ENCODE measurements at places on chromosomes 7 and 10.

DNA sequence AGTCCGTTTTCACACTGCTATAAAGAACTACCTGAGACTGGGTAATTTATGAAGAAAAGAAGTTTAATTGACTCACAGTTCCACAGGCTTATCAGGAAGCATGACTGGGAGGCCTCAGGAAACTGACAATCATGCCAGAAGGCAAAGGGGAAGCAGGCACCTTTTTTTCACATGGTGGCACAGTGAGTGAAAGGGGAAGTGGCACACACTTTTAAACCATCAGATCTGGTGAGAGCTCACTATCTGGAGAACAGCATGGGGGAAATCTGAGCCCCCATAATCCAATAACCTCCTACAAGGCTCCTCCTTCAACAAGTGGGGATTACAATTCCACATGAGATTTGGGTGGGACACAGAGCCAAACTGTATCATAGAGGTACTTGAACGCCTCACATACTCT, 30.0 kb downstream of the AGR3 start:
- no peak for DNase-seq

DNA sequence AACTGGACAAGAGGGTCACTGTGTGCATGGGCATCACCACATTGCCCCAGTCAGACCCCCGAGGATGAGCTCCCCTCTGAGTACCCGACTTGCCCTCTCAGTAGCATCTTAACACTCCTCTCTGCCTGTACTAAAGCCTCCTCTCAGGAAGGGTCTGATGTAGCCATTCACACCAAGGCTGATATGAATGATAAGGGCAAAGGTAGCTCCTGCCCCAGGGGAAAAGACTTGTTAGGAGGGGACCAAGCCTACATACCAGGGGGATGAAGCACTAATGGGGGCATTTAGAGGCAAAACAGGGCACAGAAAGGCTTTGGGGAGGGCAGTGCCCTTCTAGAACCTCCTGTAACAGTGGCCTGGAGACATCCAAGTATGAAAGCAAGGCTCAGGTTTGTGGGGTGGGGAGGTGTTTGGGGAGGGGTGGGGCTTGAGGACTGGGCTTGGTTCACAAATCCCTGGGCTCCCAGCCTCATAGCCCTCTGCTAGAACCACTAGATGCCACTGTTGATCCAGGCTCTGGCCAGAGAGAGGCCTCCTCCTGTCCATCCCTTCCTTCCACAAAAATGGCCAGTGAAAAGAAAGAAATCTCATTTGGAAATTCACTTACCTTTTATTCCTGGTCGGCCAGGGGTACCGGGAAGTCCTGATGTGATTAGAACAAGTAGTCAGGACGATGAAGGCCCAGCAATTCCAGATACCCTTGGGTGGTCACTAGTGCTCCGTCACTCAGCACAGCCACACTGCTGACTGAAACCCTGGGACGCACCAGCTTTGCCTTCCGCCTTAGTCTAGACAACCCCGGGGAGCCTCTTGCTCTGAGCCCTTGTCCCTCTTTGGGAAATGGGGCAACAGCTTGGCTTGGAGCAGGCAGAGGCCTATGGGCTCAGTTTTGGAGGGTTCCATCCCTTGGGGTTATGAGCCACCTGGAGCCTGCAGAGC, 40.3 kb downstream of the COL17A1 start:
- no peak for DNase-seq

DNA sequence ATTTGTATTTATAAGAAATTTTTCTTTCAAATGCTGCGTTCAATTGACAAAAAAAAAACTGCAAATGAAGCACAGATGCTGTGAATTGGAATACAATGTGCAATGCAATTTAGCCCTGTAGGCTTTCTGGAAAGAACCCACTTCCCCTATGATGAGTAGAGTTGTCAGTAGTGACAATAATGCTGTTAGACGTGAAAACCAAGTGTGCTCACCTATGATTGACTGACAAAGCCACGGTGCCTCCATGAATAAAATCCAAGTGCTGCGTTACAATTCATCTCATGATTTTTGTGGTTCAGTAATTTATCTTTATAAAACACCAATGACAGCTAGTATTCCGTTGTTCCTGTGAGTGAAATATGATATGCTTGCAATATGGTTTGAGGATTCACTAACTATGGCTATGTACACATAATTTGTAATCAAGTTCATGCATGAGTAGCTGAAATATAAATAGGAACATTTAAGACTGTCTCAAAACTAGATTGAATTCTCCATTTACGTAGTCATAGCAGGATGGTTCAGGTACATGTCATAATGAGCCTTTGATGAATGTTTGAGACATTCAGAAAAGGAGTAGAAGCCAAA, 1160.3 kb downstream of the CNTNAP2 start:
- DNase-seq, result no peak

DNA sequence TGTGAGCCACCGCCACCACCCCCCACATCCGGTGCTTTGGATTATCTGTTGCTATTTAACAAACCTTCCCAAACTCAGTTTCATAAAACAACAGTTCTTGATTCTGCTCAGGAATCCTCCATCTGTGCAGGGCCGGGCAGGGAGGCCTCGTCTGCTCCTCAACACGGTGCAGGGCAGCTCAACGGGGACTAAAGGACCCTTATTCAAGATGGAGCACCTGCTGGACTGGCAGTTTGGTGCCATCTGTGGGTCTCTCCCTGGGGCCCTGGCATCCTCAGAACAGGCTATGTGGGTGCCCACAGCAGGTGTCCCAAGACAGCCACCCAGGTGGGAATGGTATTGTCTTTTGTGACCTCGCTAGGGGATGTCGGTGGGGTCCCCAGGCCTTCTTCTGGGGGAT, 31.0 kb upstream of the ELFN1 start:
- no peak for DNase-seq

GRCh38 chr10:31820096-31820495, 108.5 kb downstream of the ARHGAP12 start:
- no peak for DNase-seq

DNA sequence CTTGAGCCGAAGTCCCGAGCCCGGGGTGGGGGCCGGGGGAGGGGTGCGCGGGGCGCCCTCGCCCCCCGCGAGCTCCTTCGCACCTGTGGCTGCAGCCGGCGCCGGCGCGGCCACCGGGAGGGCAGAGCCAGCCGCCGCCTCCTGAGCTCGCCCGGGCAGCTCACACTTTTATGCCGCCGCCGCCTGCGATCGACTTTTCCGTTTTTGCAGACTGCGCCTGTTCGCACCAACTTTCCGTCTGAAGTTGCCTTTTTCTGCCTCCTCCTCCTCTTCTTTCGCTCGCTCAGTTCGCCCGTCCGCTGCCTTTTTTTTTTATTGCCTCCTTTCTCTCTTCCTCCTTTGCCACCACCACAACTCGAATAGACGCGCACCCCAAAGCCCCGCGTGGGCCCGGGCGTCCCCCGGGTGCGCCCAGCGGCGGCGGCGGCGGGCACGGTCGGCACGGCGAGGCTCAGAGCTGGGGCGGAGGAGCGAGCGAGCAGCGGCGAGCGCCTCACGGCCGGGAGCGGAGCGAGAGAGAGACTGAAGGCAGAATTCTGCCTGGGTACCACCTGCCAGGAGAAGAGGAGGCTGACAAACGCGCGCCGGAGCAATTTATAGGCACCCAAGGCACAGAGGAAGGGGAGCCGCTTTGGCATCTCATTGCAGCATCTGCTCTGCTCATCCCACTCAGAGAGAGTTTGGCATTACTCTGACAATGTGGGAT, at the start of gene C1QL3:
Gene C1QL3, minus strand, starts transcription at position 569 of the 706 bp plus-strand sequence. CDS start 814 bp downstream, outside the sequence.
- peak; percentile 25 for DNase-seq

GRCh38 chr7:42692621-42693020, 219.2 kb downstream of the C7orf25 start:
- no peak for DNase-seq

DNA sequence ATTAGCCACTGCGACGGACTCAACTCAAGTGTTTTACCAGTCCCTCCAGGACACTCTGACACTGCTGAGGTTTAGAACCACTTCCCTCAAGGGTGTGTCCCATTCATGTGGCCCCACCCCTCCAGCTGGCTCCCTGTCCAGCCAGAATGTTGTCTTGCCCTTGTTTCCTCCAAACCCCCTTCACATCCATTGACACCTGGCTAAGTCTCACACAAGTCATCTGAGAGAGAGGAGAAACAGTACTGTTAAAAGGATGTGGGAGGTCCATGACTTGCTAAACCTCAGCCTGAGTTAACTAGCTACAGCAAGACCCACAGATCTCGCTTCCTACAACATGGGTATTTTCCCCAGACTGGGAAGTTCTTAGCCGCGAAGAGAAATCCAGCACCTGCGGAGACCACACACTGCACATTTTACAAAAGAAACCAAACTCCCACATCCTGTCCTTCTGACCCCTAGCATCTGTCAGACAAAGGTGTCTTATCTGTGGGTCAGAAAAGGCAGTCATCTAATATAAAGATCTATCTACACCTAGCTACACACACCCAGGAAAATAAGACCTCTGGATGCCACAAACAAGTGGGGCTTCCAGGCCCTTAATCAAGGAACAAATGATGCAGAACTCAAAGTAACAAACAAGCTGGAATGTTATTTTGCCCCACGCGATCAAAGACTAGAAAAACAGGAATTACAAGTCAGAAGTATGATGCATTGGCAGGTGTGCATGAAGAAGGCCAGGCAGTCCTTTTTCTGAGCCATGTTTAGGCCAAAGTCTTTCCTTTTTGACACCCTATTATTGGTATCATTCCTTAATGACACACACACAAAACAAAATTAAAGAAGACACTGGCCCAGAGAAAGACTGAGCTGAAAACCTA, 13.9 kb downstream of the OSBPL3 start:
- DNase-seq, result peak; percentile 32

DNA sequence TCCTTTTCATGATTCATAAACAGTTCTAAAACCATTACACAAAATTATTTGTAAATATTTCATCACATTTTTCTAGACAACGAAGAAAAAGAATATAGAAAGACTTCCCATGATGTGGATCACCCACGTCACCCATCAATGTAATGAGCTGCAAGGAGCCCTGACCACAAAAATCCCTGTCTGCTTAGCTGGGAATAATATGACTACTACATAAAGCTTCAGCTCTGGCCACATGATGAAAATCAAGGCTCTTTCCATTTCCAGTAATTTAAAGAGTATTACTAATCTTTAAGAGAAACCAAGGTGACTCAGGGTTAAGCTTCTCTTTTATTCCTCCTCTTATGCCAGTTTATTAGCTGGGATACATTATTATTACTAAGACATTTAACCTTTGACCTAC, 180.8 kb upstream of the CACNA2D1 start:
- no peak for DNase-seq

GRCh38 chr7:40833888-40834234, 699.1 kb downstream of the SUGCT start:
- DNase-seq, result no peak

DNA sequence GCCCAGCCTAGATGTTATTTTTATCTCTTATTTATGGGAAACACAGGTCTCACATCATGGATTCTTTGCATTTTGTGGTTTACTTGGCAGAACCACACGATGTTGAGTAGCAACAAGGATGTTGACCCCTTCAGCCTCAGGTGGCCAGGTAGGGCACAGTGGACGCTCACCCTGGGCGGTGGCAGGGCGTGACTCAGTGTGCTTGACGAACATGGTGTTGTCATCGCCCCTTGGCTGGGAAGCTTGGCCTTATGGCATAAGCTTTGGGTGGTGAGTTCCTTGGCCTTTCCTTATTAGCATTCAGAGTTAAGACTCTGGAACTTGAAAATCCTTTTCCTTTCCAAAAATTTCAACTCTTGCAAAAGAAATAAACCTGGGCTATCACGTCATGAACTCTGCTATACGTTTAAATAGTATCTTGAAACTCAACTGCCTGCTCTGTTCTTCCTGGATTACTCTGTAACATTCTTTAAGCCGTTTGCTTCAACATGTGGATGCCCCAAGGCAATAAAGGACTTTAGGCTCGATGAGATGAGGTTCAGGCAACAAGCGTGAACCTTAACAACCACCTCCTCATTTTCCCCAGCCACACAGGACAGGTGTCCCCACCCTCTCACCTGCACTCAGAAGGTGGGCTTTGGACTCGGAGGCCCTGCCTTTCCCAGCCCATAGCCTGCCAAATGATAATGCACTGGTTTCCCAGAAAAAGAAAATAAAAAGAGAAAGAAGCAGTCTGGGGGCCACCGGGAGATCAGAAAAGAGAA, 22.5 kb upstream of the ECHDC3 start:
- DNase-seq, result no peak

GRCh38 chr10:69075431-69075830, 12.5 kb upstream of the SRGN start:
- DNase-seq, result no peak

- peak; percentile 27 for DNase-seq
Observed at GRCh38 chr7:111752022-111752582, 189.8 kb upstream of the IMMP2L start.

- DNase-seq, result no peak
Observed at GRCh38 chr7:89002981-89003956, 207.7 kb upstream of the TEX47 start.

DNA sequence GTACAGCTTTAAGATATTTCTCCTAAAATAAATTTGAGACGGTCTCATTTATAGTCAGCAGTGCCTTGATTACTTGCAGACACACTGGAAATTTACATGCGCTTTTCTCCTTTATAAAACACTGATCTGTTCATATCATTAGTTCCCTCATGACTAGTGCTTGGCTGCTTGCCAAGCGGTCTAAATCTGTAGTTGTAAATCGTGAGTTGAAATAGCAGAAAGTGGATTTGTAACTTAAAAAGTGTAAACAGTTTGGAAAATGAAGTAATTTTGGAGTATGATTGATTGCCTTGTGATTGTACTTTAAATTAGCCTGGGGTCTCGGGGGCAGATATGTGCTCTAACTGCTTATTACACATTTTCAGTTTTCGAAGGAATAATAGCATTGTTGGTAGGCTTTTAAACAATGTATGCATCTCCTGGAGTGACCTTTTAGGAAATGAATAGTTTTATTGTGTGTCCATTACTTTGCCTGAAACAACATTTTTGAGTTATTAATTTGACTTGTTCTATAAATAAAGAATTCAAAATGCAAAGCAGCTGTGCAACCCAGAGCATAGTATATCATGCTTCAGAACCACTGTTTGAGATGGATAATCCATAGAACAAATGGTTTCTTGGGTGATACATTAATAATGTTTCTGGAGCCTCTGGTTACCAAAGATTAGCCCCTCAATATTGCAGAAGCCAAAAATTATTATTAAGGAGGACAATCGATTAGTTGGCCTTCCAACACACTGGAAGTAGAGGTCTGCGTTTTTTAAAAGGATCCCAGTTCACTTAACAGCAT, 73.3 kb downstream of the ARID5B start:
- no peak for DNase-seq

DNA sequence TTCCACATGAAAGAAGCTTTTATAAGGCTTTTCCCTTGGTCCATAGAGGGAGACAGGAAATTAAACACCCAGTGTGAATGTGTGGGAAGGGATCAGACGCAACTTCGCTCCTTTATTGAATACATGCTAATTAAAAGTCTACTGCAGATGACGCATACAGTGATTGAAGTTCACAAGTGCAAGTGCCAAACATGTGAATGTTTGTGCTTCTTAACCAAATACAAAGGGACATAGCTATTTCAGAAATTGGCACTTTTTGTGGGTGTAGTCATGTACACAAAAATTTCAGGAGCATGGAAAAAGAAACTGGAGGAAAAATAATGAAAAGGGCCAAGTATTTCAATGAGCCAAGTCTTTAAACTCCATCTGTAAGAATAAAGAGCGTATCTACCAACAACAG, 283.7 kb downstream of the SKAP2 start:
- no peak for DNase-seq
